ENCODE measurements at places on chromosomes 16 and 17.

GRCh38 chr17:78797691-78798585 is 15.9 kb upstream of the CYTH1 start:
- no peak for DNase-seq

GRCh38 chr16:28897826-28898225 is 19.5 kb downstream of the ATP2A1 start:
- no peak for DNase-seq

- no peak for DNase-seq
Measured at GRCh38 chr17:59139939-59140338, 15.0 kb downstream of the SKA2 start.

GRCh38 chr17:78324391-78325075 is 35.3 kb downstream of the SOCS3 start:
- no peak for DNase-seq

- DNase-seq: no peak
Measured at GRCh38 chr16:728890-729744, 2.2 kb downstream of the HAGHL start.

DNA sequence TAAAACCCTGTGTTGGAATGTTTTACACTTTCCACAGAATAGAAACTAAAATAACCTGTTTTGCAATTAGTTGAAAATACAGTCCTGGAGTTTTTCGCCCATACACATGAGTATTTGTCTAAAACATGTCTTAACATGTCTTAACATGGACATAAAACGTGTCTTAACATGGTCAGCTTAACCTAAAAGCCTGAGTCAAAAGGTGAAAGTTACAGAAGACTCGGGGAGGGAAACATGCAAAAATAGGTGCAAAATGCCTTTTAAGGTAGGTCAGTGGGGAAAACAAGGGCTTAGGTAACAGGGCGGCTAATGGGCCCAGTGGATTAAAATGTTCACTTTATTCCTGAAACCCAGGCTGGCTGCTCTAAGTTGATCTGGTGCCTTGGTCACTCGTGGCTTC is 56.1 kb upstream of the RBL2 start:
- DNase-seq: no peak

GRCh38 chr16:60271781-60272180 is 1537.7 kb upstream of the GOT2 start:
- no peak for DNase-seq

DNA sequence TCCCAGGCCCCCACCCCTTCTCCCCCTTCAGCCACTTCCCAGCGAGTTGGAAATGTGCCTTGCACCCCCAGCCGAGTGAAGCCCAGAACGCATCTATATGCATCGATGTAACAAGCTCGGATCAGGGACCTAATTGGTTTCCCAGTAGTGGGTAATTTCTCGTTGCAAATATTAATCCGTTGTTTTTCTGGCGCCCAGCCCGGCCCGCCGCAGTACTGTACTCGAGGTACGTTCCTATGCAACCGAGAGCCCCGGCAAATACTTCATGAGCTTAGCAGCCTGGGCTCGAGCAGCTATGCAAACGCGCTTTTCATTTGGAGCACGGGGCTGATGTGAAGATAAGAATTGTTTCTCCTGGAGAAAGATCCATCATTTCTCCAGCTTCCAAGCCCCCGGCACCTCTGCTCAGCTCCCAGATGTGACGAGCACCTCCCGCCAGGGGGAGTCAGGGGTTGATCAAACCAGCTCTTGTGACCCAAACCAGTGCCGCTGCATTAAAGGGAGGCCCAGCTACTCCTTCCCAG is 229.8 kb downstream of the KATNIP start:
- no peak for DNase-seq

DNA sequence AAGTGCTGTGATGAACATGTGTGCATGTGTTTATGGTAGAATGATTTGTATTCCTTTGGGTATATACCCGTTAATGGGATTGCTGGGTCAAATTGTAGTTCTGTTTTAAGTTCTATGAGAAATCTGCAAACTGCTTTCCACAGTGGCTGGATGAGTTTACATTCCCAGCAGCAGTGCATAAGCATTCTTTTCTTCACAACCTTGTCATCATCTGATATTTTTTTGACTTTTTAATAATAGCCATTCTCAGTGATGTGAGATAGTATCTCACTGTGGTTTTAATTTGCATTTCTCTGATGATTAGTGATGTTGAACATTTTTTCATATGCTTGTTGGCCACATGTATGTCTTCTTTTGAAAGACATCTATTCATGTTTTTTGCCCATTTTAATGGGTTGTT is 18.5 kb downstream of the CCL8 start:
- DNase-seq: no peak

DNA sequence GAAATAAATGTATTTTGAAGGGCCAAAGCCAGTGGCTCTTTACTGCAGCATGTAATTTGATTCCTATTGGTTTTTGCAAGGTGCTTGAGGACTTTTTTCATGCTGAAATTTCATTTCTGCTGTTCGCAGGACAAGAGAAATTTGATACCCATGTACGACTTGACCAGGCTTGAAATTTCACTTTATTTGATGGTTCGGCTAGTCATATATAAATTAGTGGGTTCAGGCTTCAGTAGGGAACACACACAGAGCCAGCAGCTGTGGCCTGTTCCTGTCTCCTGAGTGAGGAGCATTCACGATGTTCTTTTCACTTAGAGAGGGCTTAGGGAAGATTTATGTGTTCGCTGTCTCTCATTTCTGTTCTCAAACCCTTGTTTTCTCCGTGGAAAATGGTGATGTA is 258.4 kb upstream of the CACNG5 start:
- no peak for DNase-seq

DNA sequence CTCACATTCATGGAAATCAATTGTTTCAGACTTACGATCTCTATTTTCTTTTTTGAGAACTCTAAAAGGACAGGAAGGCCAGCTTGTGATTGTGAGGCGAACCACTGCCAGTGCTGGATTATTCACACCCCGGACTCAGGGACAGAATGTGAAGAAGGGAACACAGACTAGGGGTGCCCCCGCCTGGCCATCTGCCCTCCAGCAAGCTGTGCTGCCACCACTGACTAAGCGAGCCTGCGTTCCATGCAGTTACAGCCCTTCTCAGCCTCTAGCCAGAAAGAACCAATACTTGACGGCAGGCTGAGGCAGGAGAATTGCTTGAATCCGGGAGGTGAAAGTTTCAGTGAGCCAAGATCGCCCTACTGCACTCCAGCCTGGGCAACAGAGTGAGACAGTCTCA is 2.8 kb downstream of the HAGH start:
- DNase-seq: no peak

DNA sequence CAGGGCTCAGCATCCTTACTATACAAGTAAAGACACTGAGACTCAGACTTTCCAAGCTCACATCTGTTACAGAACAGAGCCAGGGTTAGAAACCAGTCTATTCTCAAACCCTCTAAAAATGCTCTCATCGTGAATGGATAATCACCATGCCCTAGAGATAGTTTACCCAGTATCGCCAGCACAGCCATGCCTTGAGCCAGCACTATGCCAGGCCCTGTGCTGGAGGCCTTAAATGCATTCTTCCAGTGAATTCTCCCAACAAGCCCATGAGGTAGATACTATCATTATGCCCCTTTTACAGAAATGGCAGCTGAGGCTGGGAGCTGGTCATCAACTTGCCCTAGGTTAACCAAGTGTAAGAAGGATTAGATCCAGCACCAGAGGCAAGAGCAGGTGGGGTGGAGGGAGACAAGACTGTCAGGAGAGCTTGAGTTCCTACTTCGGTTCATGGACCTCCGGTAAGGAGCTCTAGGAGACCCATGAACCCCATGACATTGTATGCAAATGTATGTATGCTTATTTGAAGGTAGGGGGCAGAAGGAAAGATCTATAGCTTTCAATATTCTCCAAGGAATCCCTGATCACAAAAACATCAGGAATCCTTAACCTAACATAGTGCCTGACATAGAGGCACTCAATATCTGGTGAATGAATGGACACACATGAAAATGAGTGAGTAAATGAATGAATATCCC is 5.2 kb downstream of the KRT14 start:
- DNase-seq: no peak

DNA sequence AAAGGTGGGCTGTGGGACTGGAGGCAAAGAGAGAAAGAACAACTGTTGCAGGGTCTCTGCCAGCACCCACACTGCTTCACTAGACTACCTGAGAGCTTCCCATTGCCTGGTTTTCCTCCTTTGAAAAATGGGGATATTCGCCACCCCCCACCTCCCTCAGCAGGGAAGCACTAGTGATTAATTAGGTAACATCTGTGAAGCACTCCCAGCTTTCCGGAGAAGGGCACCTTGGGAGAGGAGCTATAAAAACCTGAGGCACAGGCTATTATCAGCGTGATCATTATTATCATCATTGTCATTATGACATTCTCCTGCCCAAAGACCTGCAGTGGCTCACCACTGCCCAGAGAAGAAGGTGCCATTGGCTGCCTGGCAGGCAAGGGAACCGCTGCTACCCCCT is 83.5 kb downstream of the XYLT1 start:
- no peak for DNase-seq

- DNase-seq: no peak
Measured at GRCh38 chr16:86880316-86881117, 302.2 kb downstream of the FOXL1 start.

GRCh38 chr17:75344666-75345065 is 55.4 kb upstream of the SLC25A19 start:
- peak; percentile 27 for DNase-seq

DNA sequence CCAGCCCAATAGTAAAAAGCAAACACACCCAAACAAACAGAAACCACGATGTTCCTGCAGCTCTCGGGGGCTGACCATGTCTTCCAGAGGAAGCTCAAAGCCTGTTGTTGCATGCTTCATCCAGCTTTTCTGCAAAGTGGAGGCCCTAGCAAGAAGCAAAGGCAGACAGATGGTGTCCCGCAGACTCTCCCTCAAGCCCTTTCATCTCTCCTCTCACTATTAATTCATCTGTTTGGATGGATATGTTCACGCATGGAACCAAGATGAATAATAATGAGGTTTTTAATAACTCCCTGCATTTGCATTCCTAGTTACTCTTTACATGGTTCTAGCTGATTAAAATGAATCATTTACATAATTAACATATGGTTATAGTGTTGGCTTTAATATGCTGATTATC is 36.6 kb downstream of the RBFOX1 start:
- no peak for DNase-seq

DNA sequence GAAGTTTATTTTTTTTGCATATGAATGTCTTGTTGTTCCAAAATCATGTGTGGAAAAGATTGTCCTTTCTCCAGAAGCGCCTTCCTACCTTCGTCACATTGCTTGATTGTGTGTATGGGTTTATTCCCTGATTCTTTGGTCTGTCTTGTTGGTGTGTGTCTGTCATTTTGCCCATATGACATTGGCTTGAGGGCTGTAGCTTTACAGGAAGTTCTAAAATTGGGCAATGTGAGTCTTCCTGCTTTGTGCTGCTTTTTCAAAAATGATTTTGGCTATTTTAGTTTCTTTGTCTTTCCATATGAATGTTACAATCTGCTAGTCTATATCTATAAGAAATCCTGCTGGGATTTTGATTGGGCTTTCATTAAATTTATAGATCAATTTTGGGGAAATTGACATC is 217.2 kb downstream of the SNX29 start:
- no peak for DNase-seq

GRCh38 chr17:66524877-66525276 is 222.5 kb downstream of the PRKCA start:
- no peak for DNase-seq

- peak; percentile 54 for DNase-seq
Measured at GRCh38 chr17:7650509-7651096, at the start of gene ATP1B2. ATP1B2 (plus strand) TSS chr17:7650926; CDS start chr17:7651519, 593 bp downstream.

DNA sequence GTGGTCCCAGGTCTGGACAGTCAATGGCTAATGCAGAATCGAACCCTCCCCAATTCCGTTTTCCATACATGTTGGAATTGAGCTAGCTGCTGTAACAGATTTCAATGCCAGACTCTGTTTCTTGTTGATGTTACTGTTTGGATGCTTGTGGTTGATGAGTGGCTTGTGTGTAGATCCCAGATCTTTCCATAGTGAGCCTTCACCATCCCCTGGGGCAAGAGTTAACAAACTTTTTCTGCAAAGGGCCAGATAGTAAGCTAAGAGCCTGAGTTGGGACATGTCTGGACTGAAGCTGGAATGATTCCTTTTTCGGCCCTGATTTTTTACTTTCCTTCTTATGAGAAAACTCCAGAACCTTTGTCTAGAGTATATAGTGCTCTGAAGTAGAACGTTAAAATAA is 296.3 kb downstream of the CPPED1 start:
- no peak for DNase-seq

DNA sequence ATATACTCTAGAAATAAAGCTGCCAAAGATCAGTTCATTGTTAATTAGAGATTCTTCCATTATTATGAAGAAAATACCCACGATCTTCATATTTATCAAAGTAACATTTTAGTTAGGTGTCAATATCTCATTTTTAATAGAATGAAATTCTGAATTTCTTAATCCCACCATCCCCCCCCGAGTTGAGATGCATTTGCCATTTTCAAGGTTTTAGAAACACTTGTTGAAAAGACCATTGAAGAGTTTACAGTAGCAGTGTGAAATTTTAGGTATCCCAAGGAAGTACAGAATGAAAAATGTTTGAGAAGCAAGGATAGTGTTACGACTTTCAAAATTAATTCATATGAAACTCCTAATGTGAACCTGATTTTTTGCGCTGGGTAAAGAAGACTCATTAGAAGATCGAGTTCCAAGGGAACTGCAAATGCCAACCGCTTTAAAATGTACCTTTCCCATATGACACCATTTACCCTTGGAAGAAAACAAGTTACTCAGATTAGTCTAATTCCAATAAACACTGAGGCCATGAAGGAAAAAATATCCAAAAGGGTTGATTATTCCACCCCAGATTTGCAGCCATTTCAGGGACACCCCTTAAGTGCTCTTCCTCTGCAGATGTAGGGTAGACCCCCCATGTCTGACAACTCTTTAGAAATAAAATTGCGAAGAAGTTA is 731 bp downstream of the IKZF3 start:
- DNase-seq: no peak

GRCh38 chr16:89121691-89122321 is 28.2 kb downstream of the ACSF3 start:
- no peak for DNase-seq

GRCh38 chr17:33966410-33967059 is 288.6 kb upstream of the CCL2 start:
- no peak for DNase-seq
